Stimulated activated naive B cell treated with anti-CD40 and anti-IgM and Interleukin-4, amounts not matched to agents 10 μg/mL and 1 μg/mL and 100 μg/mL, for 72 hours (primary cell): ENCODE measurements at places on chromosomes 1 and 21.

GRCh38 chr1:23598424-23598823 lies 39.1 kb upstream of the ID3 start:
- DNase-seq, result no peak

- no peak for DNase-seq
Measured at GRCh38 chr21:46326110-46326703, 2.3 kb downstream of the PCNT start.

DNA sequence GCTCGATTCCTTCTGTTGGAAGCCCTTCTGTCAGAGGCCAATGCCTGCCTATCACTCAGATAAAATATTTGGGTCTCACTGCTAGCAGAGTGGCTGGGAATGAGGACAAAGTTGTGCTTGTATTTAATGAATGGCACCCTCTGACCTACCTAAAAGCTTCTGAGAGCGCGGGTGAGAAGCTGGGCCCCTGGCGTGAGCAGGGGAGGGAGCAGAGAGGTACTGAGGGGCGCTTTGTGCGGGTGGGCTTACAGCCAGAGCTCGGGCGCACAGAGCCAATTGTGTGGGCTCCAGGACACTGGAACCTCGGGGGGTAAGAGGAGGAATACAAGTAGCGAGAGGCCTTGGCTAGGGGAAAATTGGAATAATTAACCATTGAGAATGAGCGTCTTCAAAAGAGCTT lies 32.3 kb downstream of the PCAT6 start:
- no peak for DNase-seq

GRCh38 chr21:44497703-44498126 lies 42.3 kb downstream of the KRTAP10-1 start:
- DNase-seq, result no peak

DNA sequence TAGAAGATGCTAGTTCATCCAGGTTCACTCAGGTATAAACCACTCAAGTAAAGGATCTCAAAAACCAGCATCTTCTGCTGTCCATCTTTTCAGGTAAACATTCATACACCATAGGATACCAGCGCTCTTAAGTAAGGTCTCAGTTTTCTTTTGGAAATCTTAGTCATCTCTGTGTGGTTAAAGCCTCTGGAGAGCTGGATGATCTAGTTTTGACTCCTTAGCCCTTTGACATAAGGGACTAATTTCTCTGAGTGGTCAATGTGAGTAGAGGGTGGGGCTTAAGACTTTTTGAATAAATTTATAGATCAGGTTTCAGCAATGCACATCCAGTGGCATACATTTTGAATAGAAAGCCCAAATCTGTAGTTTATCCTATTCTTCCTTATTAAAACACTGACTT lies 92.3 kb downstream of the CTH start:
- DNase-seq, result no peak

DNA sequence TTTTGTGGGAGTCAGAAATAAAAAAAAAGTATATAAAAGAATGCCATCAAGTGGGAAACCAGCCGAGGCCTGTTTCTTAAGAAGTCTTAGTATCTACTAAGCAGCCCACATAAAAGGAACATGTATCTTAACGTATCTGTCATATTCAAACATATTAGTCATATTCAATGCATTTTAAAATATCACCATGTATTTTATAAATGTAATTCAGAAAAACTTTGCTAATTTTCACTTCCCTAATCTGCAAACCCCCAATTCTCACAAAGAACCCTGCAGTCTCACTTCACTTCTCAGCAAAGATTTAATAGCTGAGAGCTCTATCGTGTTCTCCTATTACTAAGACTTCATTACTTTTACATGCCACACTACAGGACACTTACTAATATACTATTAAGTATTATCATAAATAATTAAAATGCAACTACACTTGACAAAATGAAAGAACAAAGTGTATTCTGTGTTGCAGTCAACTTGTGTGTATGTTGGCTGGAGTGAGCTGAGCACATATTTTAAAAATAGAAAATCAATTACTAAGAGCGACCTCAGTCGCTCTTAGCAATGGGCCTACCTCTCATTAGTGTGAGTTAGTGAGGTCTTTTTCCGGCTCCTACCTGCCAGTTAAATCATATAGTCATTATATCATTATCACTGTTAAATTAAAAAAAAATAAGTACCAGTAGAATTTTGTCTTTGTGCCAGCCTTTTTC lies 484.3 kb downstream of the LMO4 start:
- DNase-seq, result no peak

- no peak for DNase-seq
Measured at GRCh38 chr1:18703041-18703621, 72.5 kb downstream of the PAX7 start.

DNA sequence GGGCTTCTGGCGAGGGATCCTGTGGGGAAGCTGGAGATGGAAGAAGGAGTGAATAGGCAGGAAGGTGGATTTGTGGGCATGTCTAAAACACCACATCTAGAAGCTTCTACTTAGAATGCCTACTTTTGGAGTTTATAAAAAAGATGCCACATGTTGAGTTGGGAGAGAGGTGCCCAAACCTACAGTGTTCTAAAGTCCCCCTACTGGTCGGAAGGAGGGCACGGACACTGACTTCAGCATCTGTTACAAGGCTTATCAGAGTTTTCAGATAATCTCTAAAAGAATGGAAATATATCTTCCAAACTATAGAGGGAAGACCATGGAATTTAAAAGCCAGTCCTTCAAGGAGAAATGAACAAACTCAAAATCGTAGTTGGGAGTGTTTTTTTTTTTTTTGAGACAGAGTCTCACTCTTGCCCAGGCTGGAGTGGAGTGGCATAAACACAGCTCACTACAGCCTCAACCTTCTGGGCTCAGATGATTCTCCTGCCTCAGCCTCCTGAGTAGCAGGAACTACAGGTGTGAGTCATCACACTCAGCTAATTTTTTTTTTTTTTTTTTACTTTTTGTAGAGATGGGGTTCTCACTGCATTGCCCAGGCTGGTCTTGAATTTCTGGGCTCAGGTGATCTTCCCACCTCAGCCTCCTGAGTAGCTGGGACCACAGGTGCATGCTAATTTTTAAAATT lies 14.8 kb downstream of the IBA57 start:
- no peak for DNase-seq

DNA sequence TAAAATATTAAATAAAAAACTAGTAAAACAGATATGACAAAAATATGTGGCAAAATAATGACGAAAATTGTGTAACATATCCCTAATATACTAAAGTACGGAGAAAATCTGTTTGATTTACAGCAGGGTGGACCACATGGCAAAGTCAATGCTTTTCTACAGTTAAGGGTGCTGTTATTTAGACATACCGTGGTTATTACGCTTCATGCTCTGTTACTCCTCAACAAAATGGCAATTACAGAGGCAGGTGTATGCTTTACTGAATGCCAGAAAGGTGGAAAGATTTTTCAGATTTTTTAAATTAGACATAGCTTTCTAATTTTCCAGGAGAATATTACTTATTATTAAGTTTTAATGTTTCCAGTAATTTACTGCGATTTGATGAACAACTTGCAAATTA lies 343.9 kb upstream of the DPYD start:
- DNase-seq, result no peak

- no peak for DNase-seq
Measured at GRCh38 chr1:30012455-30013440, 710.6 kb downstream of the MATN1 start.

DNA sequence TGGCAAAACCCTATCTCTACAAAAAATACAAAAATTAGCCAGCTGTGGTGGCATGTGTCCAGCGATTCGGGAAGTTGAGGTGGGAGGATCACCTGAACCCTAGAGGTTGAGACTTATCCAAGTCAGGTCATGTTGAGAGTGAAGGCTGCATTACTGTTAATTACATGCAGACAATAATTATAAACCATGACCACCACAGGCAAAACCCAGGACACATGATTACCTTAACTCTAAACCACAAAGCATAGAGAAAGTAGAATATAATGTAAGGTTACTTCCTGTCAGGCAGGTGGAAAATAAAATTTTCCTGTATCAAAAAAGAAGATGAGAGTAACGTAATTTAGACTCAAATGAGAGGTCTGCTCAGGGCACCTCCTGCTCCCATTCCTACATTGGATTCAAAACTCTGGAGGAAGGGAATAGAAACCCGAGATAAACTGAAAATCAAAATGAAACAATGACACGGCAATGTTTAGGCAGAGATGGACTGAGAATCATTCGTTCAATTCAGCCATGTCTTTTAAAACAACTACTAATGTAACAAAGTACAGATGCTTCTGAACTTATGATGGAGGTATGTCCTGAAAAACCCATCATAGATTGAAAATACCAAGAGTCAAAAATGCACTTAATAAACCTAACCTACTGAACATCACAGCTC lies 33.6 kb downstream of the RGS8 start:
- no peak for DNase-seq

- DNase-seq, result no peak
Measured at GRCh38 chr1:159121526-159121925, 45.0 kb upstream of the AIM2 start.

GRCh38 chr1:200161801-200162200 lies 134.3 kb downstream of the NR5A2 start:
- no peak for DNase-seq
